ENCODE measurements at places on chromosomes 6 and 20. TPM values are rescaled to one million over a fixed set of nuclear protein-coding genes. Genes with fewer than 3 reads are reported as not detected.

Gene CLVS2
- total RNA-seq: not detected

Gene HIVEP2
- 10.7 TPM for total RNA-seq

Gene C20orf141
- not detected for total RNA-seq

Gene BRD2
- 115 TPM for total RNA-seq

Gene ANKRD66
- not detected for total RNA-seq

Gene COL21A1
- 1.0 TPM for total RNA-seq

Gene MLN
- total RNA-seq: not detected

Gene MAK
- 0.24 TPM for total RNA-seq

Gene AGER
- total RNA-seq: 0.65 TPM

Gene C6orf15
- not detected for total RNA-seq

Gene LY6G5B
- total RNA-seq: 2.1 TPM

Gene OR11A1
- total RNA-seq: not detected

Gene F13A1
- 0.32 TPM for total RNA-seq

All from epithelial cell of alveolus of lung (primary cell).